ENCODE measurements at places on chromosomes 7 and 10.

DNA sequence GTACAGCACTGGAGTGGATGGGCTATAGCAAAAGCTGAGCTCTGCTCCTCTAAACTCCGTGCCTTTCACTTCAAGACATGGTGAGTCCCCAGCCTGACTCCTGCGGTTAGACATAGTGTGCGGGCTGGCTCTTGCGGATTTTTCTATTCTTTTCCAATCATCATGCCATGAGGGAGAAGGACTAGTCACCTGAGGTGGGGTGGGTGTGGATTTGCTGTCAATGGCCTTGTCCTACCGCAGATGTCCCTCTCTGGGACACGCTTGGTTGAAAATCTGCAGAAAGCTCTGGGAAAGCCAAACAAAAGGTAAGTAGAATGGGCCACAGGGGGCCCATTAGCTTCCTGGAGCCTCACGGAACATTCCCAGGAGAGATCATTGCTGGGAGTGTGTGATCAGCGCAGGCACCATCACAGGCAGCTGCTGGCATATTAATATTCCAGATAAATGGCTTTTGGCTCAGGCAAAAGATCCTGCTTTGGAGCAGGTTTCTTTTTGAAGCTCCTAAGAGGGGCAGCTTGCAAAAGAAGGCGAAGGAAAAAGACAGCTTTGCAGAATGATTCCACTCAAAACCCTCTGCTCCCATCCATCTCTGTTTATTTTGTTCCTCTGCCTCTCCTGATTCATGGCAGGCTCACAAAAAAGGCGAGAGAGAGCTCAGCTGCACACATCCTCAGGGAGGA is 509.0 kb upstream of the ZMIZ1 start:
- DNase-seq, result no peak

DNA sequence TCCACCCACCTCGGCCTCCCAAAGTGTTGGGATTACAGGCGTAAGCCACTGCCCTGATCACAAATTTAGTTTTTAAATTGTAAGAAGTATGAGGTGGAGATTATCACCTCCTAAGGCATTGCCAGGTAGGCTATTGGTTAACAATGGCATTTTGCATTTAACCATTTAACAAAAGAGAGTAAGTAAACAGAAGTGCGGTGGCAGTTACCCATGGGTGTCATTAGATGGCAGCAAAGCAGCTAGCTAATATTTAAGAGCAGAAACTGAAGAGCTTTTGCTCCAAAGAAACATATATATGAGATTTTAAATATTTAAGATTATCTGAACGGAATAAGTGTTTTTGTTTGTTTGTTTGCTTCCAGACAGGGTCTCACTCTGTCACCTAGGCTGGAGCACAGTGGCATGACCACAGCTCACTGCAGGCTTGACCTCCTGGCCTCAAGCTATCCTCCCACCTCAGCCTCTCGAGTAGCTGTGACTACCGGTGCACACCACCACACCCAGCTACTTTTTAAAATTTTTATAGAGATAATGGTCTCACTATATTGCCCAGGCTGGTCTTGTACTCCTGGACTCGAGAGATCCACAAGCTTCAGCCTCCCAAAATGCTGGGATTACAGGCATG is 325.5 kb upstream of the C7orf33 start:
- DNase-seq, result peak; percentile 4

GRCh38 chr10:77041636-77042258 is 595.9 kb downstream of the KCNMA1 start:
- no peak for DNase-seq

DNA sequence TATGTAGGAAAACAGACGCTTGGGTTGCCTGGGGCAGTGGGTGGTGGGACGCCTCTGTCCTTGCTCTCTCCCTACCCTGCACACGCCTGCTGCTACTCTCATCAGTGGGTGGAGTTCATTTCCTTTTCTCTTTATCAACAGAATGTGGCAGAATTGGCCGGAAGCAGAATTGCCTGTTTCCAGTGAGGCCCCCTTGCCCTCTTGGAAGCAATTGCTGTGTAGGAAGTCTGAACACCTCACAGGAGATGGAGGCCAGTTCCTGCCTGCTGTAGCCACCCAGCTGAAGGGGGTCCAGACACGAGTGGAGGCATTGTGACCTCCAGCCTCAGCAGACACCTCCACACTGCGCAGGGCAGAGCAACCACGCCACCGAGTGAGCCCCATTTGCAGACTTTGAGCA is 331.6 kb upstream of the ZNF32 start:
- no peak for DNase-seq

GRCh38 chr7:81267508-81267907 is 348.7 kb upstream of the SEMA3C start:
- no peak for DNase-seq

GRCh38 chr10:74828946-74829345 is 2.5 kb downstream of the KAT6B start:
- DNase-seq, result no peak

DNA sequence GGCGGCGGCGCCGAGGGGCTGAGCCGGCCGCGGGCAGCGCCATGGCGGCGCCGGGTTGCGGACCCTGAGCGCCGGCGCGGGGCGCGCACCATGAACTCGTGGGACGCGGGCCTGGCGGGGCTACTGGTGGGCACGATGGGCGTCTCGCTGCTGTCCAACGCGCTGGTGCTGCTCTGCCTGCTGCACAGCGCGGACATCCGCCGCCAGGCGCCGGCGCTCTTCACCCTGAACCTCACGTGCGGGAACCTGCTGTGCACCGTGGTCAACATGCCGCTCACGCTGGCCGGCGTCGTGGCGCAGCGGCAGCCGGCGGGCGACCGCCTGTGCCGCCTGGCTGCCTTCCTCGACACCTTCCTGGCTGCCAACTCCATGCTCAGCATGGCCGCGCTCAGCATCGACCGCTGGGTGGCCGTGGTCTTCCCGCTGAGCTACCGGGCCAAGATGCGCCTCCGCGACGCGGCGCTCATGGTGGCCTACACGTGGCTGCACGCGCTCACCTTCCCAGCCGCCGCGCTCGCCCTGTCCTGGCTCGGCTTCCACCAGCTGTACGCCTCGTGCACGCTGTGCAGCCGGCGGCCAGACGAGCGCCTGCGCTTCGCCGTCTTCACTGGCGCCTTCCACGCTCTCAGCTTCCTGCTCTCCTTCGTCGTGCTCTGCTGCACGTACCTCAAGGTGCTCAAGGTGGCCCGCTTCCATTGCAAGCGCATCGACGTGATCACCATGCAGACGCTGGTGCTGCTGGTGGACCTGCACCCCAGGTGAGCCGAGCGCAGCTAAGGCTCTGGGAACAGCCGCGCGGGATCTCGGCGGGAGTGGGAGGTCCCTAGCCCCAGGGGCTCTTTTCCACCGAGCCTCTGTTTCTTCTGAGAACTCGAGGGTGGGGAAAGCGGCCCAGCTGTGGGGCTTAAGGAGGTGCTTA is at the start of gene GPR26:
Gene GPR26 (plus strand): TSS at position 38 of the 919 bp plus-strand sequence. CDS start 53 bp downstream, at position 91.
- DNase-seq, result no peak

DNA sequence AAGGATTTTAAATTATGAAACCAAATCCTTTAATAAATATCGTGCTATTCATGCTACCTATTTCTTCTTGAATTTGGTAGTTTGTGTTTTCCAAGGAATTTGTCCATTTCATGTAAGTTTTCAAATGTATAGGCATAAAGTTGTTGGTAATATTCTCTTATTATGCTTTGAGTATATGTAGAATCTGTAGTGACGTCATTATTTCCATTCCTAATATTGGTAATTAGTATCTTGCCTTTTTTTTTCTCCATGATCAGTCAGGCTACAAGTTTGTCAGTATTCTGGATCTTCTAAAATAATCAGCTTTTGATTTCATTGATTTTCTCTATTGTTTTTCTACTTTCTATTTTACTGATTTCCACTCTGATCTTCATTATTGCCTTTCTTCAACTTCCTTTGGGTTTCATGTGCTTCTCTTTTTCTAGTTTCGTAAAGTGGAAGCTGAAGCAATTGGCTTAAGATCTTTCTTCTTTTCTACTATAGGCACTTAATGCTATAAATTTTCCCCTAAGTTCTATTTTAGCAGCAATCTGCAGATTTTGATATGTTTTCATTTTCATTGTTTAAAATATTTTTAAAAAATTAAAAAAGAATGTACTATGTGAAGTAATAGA is 156.5 kb upstream of the HDAC9 start:
- no peak for DNase-seq

DNA sequence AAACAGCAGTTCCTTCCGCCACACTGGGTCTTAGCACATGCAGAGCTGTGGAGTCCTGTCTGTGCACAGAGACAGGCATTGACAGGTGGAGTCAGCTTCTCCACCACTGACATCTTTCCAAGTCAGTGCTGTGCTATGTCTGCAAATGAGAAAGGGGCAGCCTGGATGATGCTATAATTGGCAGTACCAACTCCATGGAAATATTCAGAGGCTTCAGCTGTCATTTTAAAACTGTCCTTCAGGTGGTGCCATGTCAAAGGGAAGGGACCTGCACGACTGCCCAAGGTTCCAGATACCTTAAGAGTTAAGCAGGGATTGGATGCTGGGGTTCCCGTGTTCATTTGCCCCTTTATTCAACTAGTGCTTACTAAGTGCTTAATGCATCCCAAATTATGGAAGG is 258.0 kb upstream of the PRKCQ start:
- no peak for DNase-seq
